Posterior cingulate gyrus (tissue), 11 donors: ENCODE measurements at places on chromosomes 2 and 18.
A peak's percentile ranks its signal among the peaks of the same experiment; 100 is the strongest.

DNA sequence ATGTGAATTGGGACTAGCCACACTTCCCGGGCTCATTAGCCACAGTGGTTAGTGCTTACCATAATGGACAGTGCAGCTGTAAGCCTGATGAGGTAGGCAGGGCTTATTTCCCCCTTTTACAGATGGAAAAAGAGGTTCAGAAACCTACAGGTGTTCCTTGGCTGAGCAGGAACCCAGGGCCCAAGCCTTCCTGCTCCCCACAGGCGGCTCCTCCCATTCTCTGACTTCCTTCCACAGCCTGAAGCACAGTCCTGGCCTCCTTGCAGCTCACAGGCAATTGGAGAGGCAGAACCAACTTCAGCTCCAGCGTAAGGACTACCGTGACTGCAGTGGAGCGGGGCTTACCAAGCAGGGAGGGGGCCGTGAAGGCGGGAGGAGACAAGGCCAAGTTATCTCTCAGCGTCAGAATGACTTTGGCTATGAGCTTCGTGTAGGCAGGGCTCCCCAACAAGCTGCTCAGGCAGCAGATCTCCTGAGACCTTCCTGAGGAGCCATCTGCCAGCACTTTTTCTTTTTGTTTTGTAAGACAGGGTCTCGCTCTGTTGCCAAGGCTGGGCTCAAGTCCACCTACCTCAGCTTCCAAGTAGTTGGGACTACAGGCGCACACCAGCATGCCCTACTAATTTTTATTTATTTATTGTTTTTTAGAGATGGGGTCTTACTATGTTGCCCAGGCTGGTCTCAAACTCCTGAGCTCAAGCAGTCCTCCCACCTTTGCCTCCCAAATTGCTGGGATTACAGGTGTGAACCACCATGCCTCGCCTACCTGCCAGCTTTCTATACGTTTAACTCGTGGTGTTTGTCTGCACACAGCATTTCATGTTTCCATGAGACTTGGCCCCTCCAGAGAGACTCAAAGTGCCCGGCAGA lies 34.2 kb upstream of the NT5DC4 start:
- DNase-seq, result no peak

DNA sequence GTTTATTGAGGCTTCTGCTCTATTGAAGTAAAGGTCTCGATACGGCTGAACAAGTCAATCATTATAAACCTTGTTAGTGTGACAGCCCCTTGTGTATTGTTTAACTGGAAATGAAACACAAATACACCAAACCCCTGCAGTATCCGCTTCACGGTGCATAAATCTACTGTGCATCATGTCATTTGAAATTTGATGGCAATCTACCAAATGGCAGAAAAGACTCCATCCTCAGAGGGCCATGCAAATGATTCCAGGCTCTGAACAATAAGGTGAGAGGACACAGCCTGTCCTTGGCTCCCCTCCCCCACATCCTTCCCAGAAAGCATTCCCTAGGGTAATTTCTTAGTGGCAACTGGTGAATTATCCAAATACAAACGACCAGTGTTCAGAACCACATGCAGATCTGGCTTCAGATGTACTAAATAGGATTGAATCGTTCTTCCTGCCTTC lies 80.6 kb downstream of the ADCYAP1 start:
- no peak for DNase-seq

DNA sequence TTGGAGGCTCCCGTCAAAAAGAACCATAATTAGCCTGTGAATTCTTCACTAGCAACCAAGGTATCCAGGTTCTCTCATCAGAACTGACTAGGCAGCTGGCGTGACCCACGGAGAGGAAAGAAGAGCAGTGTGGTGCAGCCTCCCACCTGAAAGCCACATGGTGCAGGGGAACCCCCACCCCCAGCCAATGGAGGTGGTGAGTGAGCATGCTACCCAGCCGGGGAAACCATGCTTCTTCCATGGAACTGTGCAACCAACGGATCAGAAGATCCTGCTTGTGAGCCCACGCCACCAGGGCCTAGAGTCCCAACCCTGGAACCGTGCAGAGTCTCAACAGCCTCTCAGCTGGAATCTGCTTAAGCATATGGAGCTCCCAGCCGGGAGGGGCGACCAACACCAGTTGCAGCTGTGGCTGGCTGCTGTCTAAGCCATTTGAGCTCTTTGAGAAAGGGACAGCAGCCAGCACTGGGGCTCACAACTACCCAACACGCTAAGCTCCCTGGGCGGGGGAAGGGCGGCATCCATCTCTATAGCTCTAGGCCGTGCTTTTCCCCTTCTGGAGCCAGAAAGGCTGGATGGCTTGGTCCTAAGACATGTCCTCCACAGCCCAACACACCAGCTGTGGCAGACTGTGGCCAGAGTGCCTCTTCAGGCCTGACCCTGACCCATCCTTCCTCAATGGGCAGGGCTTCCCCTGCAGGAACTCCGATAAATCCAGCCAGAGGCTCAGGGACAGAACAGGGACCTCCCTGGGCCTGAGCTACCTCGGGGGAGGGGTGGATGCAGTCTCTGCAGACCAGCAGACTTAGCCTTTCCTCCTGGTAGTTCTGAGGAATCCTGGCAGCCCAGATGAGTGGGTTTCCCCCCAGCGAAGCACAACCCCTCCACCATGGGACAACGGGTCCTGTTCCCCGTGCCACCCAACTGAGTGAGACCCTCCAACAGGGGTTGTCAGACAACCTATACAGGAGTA lies 151.4 kb upstream of the NXPH2 start:
- peak; percentile 37 for DNase-seq

DNA sequence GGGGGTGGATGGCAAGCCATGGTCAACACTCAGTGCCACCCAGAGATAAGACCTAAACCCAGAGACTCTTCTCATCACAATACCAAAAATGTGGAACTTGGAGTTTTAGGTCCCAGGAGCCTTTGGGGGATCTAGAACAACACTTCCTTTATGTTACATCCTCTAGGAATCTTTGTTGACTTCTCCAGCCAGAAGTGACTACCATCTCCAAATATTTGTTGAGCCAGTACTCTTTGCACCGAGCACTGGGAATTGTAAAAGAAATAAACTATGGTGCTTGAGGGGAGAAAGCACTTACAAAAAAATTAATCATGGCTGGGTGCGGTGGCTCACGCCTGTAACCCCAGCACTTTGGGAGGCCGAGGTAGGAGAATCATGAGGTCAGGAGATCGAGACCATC lies 120.0 kb upstream of the TMEM200C start:
- DNase-seq, result no peak

DNA sequence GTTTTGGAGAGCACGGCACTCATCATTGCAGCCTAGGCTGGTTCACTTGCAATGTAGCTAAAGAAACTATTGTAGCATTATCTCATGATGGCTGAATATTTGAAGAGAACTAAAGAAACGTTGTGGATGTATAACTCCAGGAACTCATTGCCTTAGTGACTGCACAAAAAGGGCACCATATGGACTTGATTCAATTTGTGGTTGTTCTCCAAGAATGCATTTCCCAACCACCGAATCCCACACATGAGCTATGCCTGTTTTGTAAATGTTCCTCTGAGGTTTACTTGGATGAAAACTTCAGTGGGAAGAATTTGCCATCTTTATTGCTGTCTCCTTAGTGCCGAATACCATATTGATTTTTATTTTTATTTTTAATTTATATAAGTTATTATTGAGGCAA lies 43.5 kb downstream of the DOK6 start:
- no peak for DNase-seq

DNA sequence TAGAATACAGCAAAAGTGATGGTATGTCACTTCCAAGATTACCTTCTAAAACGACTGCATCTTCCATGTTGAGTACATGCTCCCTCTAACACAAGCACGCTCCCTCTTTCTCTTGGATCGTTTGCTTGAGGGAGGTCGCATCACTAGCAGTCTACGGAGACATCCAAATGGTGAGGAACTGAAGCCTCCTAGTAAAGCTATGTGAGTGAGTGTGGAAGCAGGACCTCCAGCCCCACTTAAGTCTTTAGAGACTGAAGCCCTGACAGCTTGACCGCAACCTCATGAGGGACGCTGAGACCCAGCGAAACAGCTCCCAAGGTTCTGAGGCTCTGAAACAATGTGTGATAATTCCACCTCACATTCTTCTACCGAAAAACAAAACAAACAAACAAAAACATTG lies 486.7 kb upstream of the GCFC2 start:
- DNase-seq, result no peak

- no peak for DNase-seq
These were observed 51.7 kb downstream of the BOLA3 start for GRCh38 chr2:74096052-74096451.

DNA sequence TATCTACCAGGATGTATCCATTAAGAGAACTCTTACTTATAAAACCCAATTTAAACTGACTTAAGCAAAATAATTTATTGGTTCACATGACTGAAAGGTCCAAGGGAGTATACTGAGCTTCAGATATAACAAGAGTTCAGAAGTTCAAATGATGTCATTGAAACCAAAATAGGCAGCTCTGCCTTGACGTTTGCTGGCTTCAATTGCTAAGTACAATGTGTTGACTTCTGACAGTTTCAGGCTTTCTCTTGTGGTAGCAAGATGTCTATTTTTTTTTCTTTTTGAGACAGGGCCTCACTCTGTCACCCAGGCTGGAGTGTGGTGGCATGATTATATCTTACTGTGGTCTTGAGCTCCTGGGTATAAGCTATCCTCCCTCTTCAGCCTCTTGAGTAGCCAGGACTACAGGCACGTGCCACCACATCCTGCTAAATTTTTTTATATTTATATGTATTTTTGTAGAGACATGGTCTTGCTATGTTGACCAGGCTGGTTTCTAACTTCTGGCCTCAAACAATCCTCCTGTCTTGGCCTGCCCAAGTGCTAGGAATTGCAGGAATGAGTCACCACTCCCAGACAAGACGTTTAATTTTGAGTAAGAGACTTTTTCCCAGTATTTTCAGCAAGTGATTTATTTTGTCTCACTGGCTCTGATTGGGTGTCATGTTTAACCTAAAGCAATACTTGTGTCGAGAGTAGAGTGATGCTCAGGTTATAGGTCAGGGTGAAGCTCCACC lies 184.8 kb downstream of the NR4A2 start:
- no peak for DNase-seq

DNA sequence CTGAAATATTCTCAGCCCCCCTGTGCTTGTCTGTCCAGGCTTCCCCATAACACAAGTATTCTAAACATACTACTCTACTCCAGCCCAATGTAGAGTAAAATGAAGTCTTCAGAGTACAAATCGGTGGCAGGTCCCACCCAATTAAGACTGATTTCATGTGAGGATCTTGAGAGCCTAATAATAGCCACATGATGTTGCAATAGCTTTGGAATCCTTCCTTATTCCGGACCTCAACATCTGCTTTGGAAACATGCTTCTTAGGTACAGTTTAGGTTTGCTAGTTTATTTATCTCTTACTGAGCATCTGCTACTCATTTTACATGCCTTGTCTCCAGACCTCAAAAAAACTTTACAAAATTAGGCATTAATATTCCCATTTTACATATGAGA lies 207.3 kb upstream of the RAB6C start:
- no peak for DNase-seq

GRCh38 chr18:22342625-22343024 lies 75.1 kb downstream of the CTAGE1 start:
- DNase-seq, result no peak

DNA sequence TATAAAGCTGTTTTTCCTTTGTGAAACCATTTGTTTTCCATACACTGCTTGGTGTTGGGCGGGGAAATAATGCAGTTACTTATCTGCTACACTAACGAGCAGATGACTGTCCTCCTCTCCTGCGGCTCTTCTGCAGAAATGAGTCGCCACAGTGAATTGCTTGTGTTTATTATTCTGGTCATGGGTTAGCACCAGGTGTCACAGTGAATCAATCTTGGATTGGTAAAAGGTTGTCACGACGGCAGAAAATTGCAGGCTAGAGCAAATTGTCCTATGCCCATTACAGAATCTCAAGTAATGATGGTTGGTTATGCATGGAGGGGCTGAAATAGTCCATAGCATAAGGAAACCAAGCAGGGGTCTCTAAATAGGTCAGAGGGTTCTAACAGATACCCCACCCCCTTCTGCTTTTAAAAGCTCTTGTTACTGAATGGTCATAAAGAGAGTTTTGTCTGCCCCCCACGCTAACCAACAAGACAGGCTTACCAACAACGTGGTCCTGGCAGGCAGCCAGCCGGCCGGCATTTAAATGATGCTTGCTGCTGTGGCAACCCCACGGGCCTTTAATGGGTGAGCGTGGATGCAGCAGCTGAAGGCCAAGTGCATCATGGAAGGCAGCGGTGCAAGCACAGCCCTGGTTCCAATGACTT lies 29.5 kb downstream of the RAB31 start:
- peak; percentile 79 for DNase-seq

- no peak for DNase-seq
These were observed 162.6 kb upstream of the SIX3 start for GRCh38 chr2:44778671-44779476.

- no peak for DNase-seq
These were observed 101.0 kb downstream of the BCL2L11 start for GRCh38 chr2:111221701-111222100.

- no peak for DNase-seq
These were observed 146.4 kb downstream of the CCDC102B start for GRCh38 chr18:68944330-68944729.

GRCh38 chr18:41875094-41875780 lies 79.8 kb upstream of the PIK3C3 start:
- DNase-seq, result no peak

DNA sequence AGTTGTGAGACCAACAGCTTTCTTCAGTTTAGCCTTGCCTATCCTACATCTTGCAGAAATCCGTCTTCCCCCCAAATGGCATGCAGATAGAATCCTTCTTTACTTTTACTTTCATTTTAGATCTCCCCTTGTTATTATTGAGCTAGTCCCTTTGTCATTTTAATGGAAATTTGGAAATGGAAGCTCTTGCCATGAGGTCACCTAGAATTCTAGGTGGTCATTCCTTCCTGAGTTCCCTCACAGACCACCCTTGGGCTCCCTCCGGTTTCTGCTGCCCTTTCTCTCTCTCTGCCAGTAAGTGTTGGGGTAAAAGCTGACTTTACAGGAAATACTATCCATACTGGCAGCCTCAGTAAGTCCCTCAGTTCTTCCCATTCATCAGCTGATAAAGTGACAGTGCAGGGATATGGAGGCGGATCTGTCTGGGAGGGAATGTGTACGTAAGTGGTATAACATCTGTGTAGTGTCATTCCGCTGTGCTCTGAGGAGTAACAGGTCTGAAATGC lies 30.2 kb downstream of the ARHGAP25 start:
- no peak for DNase-seq

- DNase-seq, result no peak
These were observed 51.4 kb upstream of the APCDD1 start for GRCh38 chr18:10402871-10403559.

- DNase-seq, result peak; percentile 89
These were observed 495.7 kb upstream of the SMIM21 start for GRCh38 chr18:75923169-75923568.

DNA sequence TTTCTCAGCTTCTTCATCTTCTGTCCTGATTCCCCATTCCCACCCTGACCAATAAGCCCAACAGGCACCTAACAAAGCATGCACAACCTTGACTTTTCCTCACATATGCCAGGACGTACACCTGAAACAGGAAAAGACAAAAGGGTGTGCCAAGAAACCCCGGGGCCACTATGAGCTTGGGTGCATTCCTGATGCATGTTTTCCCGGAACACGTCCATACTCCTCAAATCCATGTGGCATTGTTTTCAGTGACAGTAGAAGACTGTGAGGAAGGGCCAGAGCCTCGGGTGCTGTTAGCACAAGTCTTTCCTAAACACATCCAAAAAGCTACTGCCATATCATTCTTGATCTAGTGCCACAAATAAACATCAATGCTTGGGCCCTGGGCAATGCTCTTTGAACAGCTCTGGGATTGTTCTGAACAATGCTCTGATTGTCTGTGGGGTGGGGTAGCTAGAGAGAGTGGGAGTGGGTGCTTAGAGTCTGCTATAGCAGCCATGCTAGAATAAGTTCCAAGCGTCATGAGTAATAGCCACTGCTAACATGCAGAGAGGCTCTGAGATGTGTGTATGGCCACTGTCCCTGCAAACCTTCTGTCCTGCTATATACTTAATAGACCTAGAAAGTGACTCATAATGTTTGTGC lies 181.7 kb upstream of the CRIM1 start:
- DNase-seq, result no peak
